Ammon's horn (tissue), 1 donor: ENCODE measurements at places on chromosomes 4 and X.

DNA sequence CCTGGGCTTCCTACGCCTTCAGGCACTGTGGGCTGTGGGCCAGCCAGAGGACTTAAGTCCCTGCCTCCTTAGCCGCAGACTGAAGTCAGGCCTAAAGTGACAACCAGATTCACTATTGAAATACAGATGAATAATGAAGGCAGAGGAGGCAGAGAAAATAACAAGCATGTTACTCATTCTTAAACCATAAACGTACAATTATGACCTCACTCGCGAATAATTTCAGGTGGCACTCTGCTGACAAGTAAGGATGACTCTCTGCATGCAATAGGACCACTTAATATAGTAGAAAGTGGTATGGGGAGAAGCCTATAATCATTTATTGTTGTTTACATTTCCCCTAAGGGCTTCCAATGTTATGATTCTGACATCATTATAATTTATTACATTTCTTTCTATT lies 409.2 kb upstream of the FGF13 start:
- no peak for DNase-seq

- no peak for DNase-seq
These were observed 84.3 kb downstream of the NBDY start for GRCh38 chrX:56813318-56813837.

DNA sequence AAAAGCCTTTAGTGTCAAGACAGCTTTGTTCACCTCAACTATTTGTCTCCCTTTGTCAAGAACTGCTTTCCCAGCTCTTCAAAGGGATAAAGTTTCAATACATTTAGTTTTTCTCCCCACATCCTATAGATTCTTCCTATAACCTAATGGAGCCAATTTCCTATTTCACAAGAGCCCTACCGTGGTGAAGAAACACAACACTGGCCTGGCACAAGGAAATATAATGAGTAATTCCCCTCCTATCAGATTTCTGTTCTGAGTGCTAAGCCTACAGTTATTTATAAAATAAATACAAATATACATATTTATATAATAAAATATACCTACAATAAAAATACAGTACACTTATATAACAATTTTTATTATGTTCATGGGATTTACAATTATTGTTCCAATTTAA lies 89.9 kb downstream of the SHISA3 start:
- DNase-seq: no peak

DNA sequence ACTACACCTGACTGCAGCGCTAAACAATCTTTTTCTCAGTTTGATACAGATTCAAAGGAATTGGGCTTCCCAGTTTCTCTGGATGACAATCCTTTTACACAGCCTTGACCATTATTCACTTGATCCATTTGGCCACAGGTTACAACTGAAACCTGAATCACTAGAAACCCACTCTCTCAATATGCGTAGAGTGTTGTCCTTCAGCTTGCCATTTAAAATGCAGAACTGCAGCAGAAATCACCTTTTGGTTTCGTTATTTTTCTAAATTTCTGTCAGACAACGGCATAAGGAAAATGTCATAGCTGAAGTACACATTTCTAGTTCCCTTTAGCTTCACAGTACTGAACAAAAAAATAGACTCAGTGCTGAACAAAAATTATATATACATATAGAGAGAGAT lies 255.8 kb upstream of the TENM3 start:
- no peak for DNase-seq

DNA sequence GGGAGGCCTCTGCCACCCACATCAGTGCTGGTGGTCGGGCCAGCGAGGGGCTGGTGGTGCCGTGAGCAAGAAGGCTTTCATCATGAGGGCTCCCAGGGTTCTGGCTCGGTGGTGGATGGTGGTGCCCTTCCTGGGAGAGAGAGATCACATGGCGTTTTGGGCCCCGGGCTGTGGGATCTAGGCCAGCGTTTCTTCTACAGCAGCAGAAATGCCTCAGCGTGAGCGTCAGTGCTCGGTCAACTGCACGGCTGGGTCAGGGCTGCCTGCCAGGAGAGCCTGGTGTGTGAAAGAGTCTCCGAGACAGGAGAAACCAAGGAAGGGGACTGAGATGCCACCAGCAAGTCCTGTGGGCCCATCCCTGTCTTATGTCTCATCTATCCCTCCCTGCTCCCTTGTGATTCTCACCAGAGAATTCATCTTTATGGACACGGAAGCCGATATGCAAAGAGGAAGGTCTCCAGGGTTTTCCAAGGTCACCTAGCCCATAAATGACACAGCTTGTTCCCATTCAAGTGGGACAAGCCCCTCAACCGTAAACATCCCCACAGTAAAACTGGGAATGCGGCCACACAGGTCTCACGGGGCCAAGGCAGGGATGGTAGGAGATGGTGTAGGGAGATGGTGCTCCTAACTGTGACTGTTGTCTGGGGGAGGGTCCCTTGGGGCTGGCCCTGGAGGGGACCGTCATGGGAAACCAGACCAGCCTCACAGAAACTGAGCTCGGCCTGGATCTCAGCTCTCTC lies 99.2 kb downstream of the SORCS2 start:
- DNase-seq: peak; percentile 76

DNA sequence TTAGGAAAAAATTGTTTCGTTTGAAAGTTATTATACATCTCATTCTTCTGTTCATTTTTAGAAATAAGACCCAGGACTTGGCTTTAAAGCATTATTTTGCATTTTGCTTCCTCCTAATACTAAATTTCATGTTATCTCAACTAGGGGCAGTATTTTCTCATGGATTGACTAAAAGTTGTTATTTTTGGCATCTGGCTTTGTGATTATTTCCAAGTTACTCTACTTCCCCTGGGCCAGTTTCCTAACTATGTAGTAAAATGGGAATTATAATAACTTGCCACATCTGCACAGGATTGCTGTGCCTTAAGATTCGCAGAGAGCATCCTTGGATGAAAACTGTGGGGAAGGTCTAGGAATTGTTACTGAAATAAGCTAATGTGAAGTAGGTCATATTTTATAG lies 3.0 kb downstream of the RBPJ start:
- DNase-seq: no peak
